ENCODE measurements at places on chromosomes 12 and 14. TPM values are rescaled to one million over a fixed set of nuclear protein-coding genes. Genes with fewer than 3 reads are reported as not detected.

- H3K27me3 ChIP-seq, result peaks cover 5% of the 10 kb centered on the region
- no peaks in the 10 kb centered on the region for H3K4me1 ChIP-seq
- no peak for DNase-seq
- no peaks in the 10 kb centered on the region for H3K36me3 ChIP-seq
These were observed 16.1 kb upstream of the SMOC1 start for GRCh38 chr14:69863083-69863482.

GRCh38 chr12:92876496-92876895 is 52.6 kb downstream of the EEA1 start:
- no peak overlapping the region for H3K27ac ChIP-seq
- no peak for DNase-seq
- no peak overlapping the region for H3K4me3 ChIP-seq
- H3K4me1 ChIP-seq, result no peaks in the 10 kb centered on the region
- H3K27me3 ChIP-seq, result no peaks in the 10 kb centered on the region

DNA sequence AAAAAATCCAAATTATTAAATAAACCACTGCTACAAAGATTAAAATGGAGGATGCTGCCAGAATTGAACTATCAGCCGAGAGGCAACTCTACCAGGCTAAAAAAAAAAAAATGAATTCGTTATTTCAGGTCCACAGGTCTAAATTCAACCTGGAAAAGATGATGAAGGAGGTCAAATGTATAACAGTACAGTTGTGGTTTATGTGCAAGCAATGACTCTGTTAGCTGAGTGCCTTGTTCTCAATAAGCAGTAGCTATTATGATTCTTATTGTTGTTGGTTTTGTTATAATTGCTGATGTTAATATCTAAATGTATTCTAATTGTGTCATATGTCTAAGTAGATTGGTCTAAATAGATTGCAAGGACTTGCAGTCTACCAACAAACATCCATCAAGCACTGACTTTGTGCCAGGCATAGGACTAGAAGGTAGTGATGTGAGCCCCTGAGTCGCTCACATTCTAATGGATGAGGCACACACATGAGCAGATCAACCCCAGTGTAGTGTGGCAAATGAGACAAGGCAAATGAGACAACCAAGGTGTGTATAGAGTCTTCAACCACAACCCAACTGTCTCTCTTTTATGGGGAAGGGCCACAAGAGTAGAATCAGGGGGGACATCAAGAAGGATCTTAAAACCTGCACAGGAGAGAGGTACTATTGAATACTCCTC is 77.0 kb upstream of the PLEKHG7 start:
- no peaks in the 10 kb centered on the region for H3K36me3 ChIP-seq
- no peak for DNase-seq
- no peak overlapping the region for H3K4me3 ChIP-seq
- H3K4me1 ChIP-seq, result peaks cover 7% of the 10 kb centered on the region
- H3K27ac ChIP-seq, result no peak overlapping the region

DNA sequence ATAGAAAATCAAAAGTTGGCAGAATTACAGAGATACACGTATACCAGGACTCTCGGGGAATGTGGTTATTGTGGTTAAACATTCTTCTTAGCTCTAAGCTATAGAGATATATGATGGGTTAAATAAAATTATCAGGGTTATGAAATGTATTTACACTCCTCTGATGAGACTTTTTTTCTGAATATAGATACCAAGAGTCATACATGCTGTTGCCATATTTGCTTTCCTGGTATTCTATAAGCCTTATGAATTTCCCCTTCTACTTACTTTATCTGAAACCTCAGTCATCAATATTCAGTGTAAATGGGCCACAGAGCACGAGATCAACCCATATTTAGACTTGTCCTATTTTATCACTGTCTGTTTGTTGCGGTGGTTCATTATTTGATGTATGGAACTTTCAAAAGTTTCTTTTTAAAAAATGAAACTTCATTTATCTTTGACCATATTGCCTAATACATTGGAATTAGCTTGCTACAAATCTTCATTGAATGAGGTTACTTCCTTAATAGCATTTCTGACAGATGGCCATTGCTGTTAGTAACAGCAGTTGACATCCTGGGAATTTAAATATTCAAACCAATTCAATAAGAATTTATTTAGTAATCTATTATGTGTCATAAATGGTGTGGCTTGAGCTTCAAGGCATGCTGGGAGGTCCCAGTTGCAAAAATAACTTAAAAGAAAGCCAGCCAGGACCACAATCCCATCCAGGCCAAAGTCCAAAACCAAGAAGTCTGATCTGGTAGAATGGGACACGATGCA is 393.5 kb downstream of the PCNX1 start:
- no peak overlapping the region for H3K27ac ChIP-seq
- no peaks in the 10 kb centered on the region for H3K27me3 ChIP-seq
- H3K36me3 ChIP-seq, result no peaks in the 10 kb centered on the region
- H3K4me1 ChIP-seq, result no peaks in the 10 kb centered on the region
- DNase-seq, result no peak
- no peak overlapping the region for H3K4me3 ChIP-seq

CDK4 gene
- polyA plus RNA-seq, result 215 TPM

FOXN4 gene
- polyA plus RNA-seq, result 0.85 TPM

MBD6 gene
- polyA plus RNA-seq, result 84.6 TPM

Data from left lung (tissue), 14 donors.